Hematopoietic multipotent progenitor cell treated with erythropoietin and hydrocortisone succinate and interleukin-3 and kit ligand, for 4 days (in vitro differentiated cells): ENCODE measurements at places on chromosomes 1 and 21.

DNA sequence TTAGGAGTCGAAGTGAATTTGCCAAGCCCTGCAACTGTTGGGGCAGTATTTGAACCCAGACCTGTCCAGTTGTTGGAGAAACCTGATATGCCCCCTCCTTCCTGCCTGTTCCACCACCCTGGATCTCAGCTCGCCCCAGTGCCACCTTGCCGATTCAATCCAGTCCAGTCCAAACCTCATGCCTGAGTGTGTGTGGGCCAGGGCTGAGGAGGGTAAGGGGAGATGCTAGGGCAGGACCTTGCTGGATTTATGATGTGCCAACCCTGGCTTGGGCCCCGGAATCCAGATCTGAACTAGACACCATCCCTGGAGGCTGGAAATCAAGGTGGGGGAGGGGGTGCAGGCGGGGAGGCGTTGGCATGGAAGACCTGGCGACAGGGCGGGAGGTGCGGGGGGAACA lies 98.9 kb upstream of the WNT4 start:
- DNase-seq = no peak

DNA sequence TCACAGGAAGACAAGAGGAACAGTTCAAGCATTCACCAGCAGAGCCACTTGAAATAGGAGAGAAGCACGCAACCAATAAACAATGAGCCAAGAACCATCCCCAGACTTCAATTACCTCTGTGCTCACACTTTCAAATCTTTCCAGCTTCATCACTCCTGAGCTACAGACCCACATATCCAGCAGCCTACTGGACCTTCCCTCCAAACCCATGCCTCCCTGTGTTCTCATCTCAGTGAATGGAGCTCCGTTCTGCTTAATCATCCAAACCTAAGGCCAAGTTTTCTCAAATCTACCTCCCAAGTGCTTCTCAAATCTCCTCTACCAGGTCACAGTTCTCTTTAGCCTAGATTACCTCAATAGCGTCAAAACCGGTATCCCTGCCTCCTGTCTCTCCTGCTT lies 3.7 kb downstream of the PEF1 start:
- DNase-seq = no peak

DNA sequence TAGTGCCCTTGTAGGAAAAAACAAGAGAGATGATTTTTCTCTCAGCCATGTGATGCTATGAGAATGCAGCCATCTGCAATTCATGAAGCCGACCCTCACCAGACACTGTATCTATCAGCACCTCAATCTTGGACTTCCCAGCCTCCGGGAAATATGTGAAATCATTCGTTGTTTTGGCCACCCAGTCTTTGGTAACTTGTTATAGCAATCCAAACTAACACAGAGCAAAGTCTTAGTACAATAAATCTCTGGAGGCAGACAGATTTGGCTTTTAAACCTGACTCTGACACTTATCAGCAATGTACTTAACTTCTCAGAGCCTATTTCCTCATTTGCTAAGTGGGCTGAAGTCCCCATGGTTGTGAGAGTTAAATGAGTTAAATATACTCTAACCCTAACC lies 5.1 kb upstream of the MED18 start:
- peak; percentile 30 for DNase-seq

DNA sequence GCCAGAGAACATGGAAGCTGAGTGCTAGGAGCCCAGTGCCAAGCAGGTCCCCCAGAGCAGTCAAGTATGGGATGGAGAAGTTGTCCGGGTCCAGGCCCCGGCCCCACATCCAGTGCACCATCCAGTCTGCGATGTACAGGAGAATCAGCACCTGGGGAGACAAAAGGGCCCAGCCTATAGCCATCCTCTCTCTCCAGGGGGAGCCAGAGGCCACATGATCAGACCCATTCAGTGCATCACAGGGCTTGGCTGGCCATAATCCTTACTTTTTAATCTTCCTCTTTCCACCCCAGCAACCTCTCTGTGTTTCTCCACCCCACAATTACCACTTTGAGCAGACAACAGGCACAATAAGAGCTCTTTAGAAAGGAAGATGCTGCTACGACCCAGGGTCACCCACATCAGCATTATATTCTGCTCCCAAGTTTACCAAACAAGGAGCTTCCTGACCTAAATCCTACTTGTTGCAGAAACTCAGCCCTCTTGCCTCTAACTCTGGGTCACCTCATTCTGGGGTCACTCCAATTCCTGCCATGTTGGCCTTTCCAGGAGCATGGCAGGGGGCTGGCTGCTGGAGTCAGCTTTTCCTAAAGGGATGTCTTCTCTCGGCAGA lies 16.4 kb upstream of the RAB29 start:
- peak; percentile 85 for DNase-seq

DNA sequence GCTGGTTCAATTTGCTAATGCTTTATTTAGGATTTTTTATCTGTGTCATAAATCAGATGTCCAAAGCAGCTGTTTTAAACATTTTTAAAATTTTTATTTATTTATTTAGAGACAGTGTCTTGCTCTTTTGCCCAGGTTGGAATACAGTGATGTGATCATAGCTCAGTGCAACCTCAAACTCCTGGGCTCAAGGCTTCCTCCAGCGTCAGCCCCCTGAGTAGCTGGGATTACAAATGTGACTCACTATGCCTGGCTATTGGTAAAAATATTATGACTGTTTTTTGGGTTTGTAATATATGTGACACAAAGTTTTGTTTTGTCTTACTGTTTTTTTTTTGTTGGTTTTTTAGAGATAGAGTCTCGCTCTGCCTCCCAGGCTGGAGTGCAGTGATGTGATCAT lies 11.8 kb downstream of the ZBED6 start:
- DNase-seq = no peak

- DNase-seq = peak; percentile 77
These were observed 64.7 kb downstream of the SLC35A3 start for GRCh38 chr1:100034470-100034869.

DNA sequence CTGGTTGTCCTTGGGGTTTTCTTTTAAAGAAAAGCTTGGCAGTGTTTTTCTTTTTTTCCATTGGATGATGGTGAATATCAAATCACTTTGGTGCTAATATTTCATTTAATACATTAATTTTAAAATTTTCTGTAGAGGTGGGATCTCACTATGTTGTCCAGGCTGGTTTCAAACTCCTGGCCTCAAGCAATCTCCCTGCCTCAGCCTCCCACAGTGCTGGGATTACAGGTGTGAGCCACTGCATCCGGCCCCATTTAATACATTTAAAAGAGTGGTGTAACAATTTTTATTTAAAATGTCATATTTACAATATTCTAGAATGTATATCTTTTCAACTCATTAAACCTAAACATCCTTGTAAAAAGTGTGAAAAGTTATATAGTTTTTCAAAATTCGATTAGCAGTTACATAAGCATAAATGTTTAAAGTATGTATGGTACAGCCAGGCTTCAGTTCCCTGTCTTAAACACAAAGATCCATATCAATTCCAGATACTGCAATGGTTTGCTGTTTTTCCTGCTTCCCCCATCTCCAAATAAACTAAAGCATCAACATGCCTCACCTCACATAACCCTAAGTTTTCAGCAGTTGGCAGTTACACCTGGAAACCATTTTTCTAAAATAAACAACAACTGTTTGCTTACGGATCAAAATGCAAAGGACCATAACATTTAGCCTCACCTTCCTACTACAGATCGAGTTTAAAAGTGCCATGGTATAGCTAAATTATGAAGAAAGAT lies 8.9 kb upstream of the LGALS8 start:
- no peak for DNase-seq

DNA sequence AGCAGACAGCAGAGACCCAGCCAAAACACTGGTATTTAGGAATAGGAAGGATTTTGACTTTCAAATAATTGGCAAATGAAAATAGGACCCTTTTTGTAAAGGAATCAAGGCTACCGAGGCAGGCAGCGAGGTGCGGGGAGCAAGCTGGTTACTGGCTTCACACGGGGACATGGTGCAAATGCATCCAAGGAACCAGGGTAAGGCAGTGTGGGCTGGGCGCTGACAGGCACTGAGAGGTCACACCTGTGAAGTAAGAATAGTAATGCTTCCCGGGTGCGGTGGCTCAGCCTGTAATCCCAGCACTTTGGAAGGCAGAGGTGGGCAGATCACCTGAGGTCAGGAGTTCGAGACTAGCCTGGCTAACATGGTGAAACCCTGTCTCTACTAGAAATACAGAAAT lies 15.5 kb downstream of the CHAF1B start:
- DNase-seq = no peak

DNA sequence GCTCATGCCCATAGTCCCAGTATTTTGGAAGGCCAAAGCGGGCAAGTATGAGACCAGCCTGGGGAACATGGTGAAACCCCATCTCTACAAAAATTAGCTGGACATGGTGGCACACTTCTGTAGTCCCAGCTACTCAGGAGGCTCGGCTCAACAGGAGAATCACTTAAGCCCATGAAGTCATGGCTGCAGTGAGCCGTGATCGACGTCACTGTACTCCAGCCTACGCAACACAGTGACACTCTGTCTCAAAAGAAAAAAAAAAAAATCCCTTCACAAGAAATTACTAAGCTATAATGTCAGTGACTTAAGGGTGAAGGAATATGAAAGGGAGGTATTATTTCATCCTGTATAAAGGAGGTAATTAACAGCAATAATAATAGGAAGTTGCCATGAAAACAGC lies 99.8 kb downstream of the ACBD6 start:
- no peak for DNase-seq

DNA sequence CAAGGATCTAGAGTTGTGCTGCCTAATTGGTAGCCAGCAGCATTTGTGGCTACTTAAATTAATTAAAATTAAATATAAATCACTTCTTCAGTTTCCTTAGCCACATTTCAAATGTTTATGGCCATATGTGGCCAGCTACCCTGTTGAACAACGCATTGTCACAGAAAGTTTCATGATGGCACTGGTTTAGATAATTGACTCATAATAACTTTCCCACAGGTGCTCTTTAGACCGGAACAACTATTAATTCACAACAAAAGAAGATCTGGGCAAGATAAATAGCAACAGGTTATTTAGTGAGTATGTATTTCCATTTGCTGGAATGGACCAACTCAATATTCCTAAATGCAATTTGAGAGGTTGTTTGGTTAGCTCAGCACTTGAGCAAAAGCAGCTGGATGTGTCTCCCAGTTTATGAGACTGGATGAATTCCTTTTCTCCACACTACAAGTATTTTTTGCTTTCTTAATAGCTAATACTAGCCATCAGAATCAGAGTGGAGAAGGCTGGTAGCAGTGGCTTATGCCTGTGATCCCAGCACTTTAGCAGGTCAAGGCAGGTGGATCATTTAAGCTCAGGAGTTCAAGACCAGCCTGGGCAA lies 3.7 kb upstream of the AMIGO1 start:
- no peak for DNase-seq

DNA sequence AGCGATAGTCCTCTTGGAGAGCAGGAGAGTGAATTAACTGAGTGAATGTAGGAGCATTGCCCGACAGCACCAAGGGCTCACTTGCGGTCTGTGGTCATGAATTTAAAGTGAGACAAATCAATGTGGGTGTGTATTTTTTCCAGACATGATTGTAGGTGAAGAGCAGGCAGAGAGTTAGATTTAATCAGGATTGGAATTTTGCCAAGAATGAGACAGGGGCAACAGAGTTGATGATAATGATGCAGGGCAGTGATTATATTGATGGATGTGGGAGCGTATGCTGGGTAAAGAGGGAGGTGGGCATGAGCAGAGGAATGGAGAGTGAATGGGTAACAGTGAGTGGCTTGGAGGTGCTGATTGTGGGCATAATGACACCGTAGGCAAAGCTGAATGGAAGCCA lies 20.0 kb upstream of the SYT6 start:
- DNase-seq = no peak

DNA sequence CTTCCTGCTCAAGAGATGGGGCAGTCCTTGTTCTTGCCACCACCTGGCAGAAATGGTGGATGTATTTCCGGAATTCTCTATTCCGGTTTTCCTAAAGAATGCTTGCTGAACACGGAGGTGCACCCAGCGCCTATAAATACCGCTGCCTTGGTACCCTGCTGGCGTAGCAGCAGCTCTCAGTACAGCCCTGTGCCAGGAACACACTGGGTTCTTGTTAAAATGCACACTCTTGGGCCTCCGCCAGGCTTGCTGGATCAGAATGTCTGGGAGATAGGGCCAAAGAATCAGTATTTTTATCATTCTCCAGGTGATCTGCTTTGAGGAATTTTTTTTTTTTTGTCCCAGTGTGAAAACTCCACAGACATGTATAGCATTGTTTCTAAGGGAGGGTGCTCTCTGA lies 54.2 kb downstream of the IGSF5 start:
- no peak for DNase-seq

DNA sequence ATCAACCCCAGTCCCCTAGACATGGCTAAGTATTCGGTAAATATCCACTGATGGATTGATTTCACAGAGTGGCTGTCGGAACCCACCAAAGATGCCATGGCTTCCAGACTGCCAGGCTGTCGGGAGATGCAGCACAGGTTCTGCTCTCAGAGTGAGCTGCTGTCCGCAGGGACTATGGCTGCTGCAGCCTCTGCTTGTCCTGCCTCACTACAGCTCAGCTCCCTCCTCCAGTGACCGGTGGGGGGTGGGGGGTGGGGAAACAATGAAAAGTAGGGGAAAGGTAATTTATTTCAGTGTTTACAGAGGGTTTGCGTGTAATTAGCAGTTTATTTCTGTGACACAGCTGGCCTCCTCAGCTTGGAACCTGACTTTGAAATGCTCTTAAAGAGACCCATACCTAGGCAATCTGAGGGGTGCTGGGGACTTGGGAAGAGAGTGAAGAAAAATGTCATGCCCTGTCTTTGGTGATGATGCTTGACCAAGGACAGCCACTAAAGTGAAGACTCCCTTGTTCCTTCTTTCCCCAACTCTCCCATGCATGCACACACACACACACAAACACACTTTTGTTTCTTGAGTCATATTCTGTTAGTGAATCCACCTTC lies 109.0 kb downstream of the CACNA1E start:
- no peak for DNase-seq

DNA sequence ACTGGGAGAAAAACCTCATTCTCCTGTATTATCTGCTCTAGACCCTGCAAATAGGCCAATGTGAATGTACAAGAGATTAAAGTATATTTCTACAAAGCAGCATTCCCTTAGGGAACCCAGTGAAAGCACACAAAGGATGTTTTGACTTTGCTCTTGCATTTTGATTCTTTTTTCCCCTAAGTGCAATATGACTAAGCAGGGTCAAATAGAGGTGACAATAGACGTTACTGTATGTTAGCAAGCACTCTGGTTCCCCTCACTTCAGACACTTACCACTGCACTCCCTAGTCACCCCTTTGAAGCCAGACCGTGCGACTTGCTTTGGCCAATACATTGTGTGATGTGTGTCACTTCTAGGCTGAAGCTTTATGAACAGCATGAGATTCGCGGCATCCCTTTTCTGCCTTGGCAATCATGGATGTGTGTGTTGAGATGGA lies 209.7 kb downstream of the RHOU start:
- DNase-seq = no peak

GRCh38 chr1:200530623-200531261 lies 89.8 kb downstream of the KIF14 start:
- DNase-seq = no peak

GRCh38 chr1:209855623-209856022 lies 27.9 kb downstream of the UTP25 start:
- DNase-seq = no peak
